ENCODE measurements at places on chromosomes 4 and X. TPM values are rescaled to one million over a fixed set of nuclear protein-coding genes. Genes with fewer than 3 reads are reported as not detected.

DNA sequence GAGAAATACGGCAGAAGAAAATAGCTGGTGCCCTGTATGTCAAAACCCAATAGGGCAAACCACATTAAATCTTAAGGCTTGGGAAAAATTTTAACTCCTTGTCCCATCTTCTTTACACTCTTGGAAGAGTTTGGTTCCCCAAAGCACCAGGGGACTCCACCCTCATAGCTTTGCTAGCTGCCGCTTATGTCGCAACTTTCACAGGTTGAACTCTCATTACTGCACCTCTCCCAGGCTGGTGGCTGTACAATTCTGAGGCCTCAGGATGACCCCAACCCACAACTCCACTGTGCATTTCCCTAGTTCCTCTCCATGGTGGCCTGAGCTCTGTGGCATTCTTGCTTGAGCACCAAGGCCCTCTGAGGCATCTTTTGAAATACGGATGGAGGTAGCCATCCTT, 1478.8 kb downstream of the FAM133A start:
- H3K27ac ChIP-seq: no peak overlapping the region
- H3K4me1 ChIP-seq: no peaks in the 10 kb centered on the region
- no peaks in the 10 kb centered on the region for H3K27me3 ChIP-seq

DNA sequence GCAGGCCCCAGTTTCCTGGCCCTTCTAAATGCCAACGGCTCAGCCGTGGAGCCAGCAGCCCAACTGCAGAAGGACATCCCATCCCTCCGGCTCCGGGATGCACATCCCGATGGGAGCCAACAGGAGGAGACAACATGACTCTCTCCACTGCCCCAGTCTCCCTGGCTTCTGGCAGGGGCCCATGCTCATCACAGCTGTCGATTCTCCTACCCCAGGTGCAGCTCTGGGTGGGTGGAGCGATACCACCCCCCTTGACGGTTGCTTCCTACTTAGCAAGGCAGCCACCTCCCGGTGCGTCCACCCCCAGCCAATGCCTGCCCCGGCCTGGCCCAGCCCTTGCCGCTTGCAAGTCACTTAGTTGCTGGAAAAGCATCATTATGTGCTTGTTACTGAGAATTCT, 19.5 kb downstream of the ZNF275 start:
- no peak overlapping the region for H3K27ac ChIP-seq
- H3K27me3 ChIP-seq: no peaks in the 10 kb centered on the region
- H3K4me1 ChIP-seq: peaks cover 11% of the 10 kb centered on the region
- peaks cover 16% of the 10 kb centered on the region for H3K36me3 ChIP-seq

DNA sequence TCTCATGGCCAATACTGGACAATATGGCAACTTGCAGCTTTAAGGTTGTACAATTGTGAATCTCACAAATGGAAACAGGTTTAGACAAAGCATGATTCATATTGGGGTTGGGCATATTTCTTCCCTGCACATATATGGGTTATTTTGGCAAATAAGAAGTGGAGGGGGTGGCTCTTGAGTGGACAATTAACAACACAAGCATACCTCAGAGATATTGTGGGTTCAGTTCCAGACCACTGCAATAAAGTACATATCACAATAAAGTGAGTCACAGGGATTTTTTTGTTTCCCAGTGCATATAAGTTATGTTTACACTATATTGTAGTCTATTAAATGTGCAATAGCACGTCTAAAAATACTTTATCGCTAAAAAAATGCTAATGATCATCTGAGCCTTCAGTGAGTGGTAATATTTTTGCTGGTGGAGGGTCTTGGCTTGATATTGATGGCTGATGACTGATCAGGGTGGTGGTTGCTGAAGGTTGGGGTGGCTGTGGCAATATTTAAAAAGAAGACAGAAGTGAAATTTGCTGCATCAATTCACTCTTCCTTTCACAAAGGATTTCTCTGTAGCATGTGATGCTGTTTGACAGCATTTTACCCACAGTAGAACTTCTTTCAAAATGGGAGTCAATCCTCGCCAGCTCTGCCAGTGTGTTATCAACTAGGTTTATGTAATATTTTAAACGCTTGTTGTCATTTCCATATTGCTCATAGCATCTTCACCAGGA, 50.5 kb upstream of the OGT start:
- no peak overlapping the region for H3K27ac ChIP-seq
- no peak overlapping the region for H3K4me3 ChIP-seq
- H3K27me3 ChIP-seq: no peaks in the 10 kb centered on the region
- no peaks in the 10 kb centered on the region for H3K4me1 ChIP-seq

DNA sequence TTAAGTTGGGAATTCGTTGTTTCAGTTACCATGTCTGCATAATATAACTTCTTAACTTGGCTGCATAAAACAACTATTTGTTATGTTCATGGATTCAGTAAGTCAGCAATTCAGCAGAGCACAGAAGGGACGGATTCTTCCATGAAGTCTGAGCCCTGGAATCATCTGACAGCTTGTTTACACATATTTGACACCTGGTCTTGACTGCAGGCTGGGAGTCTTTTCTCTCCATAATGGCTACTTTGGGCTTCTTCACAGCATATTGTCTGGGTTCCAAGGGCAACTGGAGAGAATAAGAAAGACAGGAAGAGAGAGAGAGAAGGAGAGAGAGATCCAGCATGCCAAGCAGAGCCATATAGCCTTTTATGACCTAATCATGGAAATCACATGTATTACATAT, 23.1 kb downstream of the CENPC start:
- peak overlapping the region; percentile 72 for H3K27ac ChIP-seq
- H3K4me1 ChIP-seq: peaks cover 52% of the 10 kb centered on the region
- H3K27me3 ChIP-seq: no peaks in the 10 kb centered on the region
- H3K36me3 ChIP-seq: peaks cover 71% of the 10 kb centered on the region
- DNase-seq: no peak
- no peak overlapping the region for H3K4me3 ChIP-seq

- H3K27me3 ChIP-seq: no peaks in the 10 kb centered on the region
- no peak overlapping the region for H3K4me3 ChIP-seq
- H3K36me3 ChIP-seq: peaks cover 18% of the 10 kb centered on the region
Observed at GRCh38 chrX:154013614-154014360, 5.9 kb downstream of the IRAK1 start.

GRCh38 chr4:169267070-169267469, 3.7 kb downstream of the SH3RF1 start:
- no peak overlapping the region for H3K4me3 ChIP-seq
- peaks cover 10% of the 10 kb centered on the region for H3K4me1 ChIP-seq
- peaks cover 54% of the 10 kb centered on the region for H3K27me3 ChIP-seq
- H3K27ac ChIP-seq: no peak overlapping the region
- H3K36me3 ChIP-seq: no peaks in the 10 kb centered on the region
- DNase-seq: no peak

The GSX2 gene
- not detected for total RNA-seq

The NOX1 gene
- total RNA-seq: not detected

- no peaks in the 10 kb centered on the region for H3K27me3 ChIP-seq
- H3K4me3 ChIP-seq: no peak overlapping the region
- no peak for DNase-seq
- H3K4me1 ChIP-seq: no peaks in the 10 kb centered on the region
- H3K27ac ChIP-seq: no peak overlapping the region
Observed at GRCh38 chr4:83876047-83876446, 340.1 kb downstream of the GPAT3 start.

GRCh38 chr4:1777822-1778641, 15.1 kb upstream of the FGFR3 start:
- H3K4me1 ChIP-seq: no peaks in the 10 kb centered on the region
- H3K36me3 ChIP-seq: no peaks in the 10 kb centered on the region
- no peak overlapping the region for H3K27ac ChIP-seq
- H3K4me3 ChIP-seq: no peak overlapping the region

DNA sequence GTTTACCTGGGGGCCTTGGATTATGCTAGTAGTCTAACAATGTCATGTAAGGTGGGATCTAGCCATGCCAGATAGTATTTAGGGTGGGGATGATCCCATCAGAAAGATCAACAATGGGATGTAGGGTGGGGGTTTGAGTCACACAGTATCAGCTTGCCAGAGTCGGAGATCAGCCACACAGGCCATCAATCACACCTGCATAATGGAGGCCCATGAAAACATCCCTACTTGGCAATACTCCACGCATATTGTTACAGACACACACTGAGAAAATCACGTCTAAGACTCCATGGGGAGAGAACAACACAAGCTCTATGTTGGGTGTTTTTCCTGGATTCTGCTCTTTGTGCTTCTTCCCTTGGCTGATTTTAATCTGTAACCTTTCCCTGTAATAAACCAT, 49.5 kb upstream of the SLC25A4 start:
- no peaks in the 10 kb centered on the region for H3K4me1 ChIP-seq
- no peak overlapping the region for H3K4me3 ChIP-seq
- DNase-seq: no peak
- no peak overlapping the region for H3K27ac ChIP-seq
- H3K27me3 ChIP-seq: peaks cover 38% of the 10 kb centered on the region

DNA sequence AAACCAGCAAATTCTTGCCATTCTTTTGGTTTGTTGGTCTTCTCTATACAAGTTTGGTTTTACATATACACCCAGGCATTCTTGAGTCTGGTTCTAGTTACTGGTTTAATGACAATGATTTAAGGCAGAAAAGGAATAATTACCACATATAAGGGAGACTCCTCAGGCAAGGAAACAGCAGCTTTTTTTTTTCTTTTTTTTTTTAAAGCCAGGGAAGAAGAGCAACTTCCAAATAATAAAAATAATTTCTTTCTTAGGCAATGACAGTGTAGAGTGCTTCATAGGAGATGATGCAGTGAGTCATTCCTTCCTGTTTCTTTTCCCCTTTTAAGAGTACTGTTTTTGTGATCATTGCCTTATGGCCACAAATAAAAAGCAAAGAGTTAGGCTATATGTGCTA, 289.7 kb downstream of the DKK2 start:
- no peaks in the 10 kb centered on the region for H3K27me3 ChIP-seq
- H3K27ac ChIP-seq: no peak overlapping the region
- no peak for DNase-seq
- no peaks in the 10 kb centered on the region for H3K4me1 ChIP-seq
- no peaks in the 10 kb centered on the region for H3K36me3 ChIP-seq

The VGLL1 gene
- total RNA-seq: not detected

DNA sequence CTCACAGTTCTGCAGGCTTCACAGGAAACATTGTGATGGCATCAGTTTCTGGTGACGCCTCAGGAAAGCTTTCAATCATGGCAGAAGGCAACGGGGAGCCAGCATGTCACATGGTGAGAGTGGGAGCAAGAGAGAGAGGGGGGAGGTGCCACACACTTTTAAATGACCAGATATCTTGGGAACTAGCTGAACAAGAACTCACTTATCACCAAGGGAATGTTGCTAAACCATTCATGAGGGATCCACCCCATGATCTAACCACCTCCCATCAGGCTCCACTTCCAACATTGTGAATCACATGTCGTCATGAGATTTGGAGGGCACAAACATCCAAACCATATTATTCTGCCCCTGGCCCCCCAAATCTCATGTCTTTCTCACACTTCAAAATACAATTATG, 43.3 kb upstream of the GPR173 start:
- H3K27ac ChIP-seq: no peak overlapping the region
- peaks cover 25% of the 10 kb centered on the region for H3K27me3 ChIP-seq
- no peak overlapping the region for H3K4me3 ChIP-seq
- H3K36me3 ChIP-seq: no peaks in the 10 kb centered on the region

DNA sequence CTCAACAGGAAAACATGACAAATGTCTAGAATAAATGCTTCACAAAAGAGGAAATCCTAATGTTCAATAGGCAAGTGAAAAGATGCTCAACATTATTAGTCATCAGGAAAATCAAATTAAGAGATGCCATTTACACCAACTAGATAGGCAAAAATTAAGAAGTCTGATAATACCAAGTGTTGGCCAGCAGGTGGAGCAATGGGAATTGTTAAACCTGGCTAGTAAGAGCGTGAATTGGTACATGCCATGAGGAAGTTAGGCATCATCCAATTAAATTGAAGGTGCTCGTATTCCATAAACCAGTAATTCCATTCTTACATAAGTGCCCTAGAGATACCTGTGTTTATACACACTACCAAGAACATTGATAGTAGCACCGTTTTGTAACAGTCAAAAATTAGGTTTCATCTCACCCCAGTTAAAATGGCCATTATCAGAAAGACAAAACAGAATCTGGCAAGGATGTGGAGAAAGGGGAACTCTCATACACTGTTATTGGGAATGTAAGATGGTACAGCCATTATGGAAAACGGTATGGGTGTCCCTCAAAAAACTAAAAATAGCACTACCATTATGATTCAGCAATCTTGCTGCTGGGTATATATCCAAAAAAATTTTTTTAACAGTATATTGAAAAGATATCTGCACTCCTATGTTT, 14.0 kb upstream of the ZCCHC18 start:
- H3K36me3 ChIP-seq: peaks cover 2% of the 10 kb centered on the region
- no peak overlapping the region for H3K27ac ChIP-seq
- H3K27me3 ChIP-seq: no peaks in the 10 kb centered on the region

The BMPR1B gene
- total RNA-seq: not detected

DNA sequence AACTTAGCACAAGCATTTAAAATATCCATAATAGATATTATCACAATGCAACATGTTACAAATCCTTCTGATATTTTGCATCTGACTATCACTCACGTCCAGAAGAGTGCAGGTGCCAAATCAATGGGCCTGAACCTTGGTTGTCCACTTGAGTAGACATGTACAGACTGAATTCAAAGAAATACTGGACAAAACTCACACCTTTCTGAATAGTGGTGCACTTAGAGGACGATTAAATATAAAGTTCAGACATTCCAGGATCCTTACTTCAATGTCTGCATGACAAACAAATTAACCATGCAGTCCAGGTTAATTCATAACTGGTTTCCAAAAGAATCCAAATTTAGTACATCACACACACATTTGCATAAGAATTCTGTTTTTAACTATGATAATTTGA, 406.0 kb upstream of the EDA2R start:
- no peak overlapping the region for H3K4me3 ChIP-seq
- H3K4me1 ChIP-seq: no peaks in the 10 kb centered on the region
- no peak for DNase-seq

GRCh38 chr4:24413311-24413784, 171.0 kb downstream of the DHX15 start:
- no peak overlapping the region for H3K4me3 ChIP-seq
- H3K27ac ChIP-seq: no peak overlapping the region
- H3K27me3 ChIP-seq: no peaks in the 10 kb centered on the region
- no peaks in the 10 kb centered on the region for H3K4me1 ChIP-seq

The USP17L5 gene
- not detected for total RNA-seq

- no peaks in the 10 kb centered on the region for H3K36me3 ChIP-seq
- no peak overlapping the region for H3K4me3 ChIP-seq
- no peak overlapping the region for H3K27ac ChIP-seq
- no peaks in the 10 kb centered on the region for H3K4me1 ChIP-seq
Observed at GRCh38 chr4:79049840-79050540, 110.8 kb upstream of the PAQR3 start.

The VEGFC gene
- not detected for total RNA-seq

GRCh38 chr4:13523105-13523477, 21.2 kb downstream of the NKX3-2 start:
- no peak overlapping the region for H3K27ac ChIP-seq
- DNase-seq: no peak
- peaks cover 3% of the 10 kb centered on the region for H3K36me3 ChIP-seq
- H3K27me3 ChIP-seq: peaks cover 81% of the 10 kb centered on the region
